Left cardiac atrium (tissue), 4 donors: ENCODE measurements at places on chromosomes 6 and 20. TPM values are rescaled to one million over a fixed set of nuclear protein-coding genes. Genes with fewer than 3 reads are reported as not detected.
A peak's percentile ranks its signal among the peaks of the same experiment; 100 is the strongest.

GRCh38 chr20:48782901-48783308, 44.9 kb downstream of the PREX1 start:
- no peak for DNase-seq

GRCh38 chr6:157380458-157380778, 572 bp upstream of the ZDHHC14 start:
- DNase-seq = no peak

- no peak for DNase-seq
Measured at GRCh38 chr20:59048681-59049030, 6.1 kb upstream of the PRELID3B start.

- DNase-seq = no peak
Measured at GRCh38 chr20:44706301-44707017, 8.7 kb upstream of the CCN5 start.

GRCh38 chr6:83985308-83985713, 48.3 kb upstream of the MRAP2 start:
- no peak for DNase-seq

DNA sequence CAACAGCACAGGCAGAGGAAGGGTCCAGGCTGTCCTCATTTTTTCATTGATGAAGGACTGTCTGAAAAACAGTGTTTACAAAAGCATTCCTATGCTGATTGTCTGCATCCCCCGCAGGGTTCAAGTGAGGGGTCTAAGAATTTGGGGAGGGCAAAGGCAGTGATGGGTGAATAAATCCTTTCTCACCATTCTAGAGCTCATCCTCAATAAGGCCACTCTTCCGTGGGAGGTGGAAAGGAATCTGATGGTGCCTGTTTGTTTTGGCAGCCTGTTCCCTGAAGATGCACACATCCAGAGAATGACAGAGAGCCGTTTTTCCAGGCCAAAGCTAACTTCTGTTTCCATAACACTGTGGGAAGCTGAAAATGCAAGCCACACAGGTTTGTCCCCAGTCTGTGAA, 164.5 kb downstream of the MOXD1 start:
- DNase-seq = no peak

DNA sequence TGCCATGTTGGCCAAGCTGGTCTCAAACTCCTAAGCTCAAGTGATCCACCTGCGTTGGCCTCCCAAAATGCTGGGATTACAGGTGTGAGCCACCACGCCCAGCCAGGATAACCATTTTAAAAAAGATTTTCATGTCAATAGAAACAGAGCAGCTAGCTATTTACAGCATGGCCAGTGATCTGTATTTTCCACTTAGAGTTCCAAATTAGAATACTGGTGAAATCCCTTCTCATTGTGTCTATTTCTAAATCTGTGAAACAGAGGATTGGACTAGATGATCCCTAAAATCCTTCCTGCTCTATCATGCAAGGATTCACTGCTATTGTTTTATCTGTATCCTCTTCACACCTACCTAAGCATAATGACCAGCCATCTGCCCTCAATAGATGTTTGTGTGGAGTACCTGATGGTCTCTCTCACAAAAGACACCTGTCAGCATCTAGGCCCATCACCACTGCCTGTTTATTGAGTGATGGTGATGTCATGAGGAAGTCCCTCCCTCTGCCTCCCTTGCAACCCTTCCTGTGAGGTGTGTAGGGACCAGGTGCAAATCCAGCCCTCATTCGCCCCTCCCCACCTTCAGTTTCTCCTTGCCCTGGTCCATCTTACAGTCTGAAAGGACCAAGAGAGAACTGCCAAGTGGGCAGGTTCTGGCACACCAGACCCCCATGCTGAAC, 26.5 kb upstream of the SMIM29 start:
- DNase-seq = no peak

DNA sequence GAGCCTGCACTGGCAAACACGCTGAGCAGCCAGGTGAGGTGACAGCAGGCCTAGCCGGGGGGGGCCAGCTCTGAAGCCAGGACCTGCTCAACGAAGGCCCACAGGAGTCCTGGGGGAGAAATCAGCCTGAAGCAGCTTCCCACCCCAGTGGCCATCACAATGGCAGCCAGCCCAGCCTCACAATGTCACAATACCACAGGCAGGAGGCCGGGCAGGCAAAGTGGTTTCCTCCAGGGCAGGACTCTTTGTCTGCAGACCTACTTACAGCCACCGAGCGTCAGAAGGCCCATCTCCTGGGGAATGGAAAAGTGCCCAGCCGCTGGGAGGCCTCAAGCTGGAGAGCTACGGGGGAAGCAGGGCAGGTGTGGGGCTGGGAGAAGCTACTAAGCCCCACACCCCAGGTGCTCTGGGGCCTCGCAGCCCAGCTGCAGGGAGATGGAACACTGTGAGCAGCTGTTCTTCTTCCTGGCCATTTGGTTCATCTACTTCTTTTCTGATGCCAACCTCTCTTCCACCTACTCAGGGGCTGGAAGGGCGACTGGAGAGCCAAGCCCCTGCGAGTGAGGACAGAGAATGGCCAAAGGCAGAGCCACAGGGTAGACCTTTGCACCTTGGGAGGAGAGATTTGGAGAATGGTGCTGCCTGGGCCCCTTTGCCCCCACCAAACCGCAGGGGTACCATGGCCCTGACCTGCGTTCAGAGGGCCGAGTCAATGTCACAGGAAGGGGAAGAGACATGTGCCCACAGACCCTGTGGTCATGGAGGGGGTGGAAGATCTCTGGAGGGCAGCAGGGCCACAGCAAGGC, 22.3 kb upstream of the AVP start:
- no peak for DNase-seq

GRCh38 chr6:158374020-158374419, 61.8 kb downstream of the TULP4 start:
- DNase-seq = no peak

DNA sequence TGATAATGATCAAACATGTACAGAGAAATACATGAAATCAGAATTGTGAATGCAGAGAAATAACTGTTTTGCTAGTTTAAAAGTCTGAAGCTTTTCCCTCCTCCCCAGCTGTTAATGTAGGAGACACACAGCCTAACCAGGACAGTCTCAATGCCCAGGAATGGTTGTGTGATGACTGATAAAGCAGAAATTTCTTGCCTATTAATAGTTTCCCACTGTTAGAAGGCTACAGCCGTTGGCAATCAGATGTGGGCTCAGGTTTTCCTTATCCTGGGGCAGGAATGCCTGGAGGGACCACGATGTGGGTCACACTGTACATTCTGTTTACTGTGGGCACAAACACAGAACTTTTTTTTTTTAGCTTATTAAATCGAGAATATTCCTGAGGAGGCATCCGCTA, 1.9 kb downstream of the PPP1R3D start:
- DNase-seq = no peak

- DNase-seq = no peak
Measured at GRCh38 chr20:50309280-50309763, 118.7 kb downstream of the CEBPB start.

DNA sequence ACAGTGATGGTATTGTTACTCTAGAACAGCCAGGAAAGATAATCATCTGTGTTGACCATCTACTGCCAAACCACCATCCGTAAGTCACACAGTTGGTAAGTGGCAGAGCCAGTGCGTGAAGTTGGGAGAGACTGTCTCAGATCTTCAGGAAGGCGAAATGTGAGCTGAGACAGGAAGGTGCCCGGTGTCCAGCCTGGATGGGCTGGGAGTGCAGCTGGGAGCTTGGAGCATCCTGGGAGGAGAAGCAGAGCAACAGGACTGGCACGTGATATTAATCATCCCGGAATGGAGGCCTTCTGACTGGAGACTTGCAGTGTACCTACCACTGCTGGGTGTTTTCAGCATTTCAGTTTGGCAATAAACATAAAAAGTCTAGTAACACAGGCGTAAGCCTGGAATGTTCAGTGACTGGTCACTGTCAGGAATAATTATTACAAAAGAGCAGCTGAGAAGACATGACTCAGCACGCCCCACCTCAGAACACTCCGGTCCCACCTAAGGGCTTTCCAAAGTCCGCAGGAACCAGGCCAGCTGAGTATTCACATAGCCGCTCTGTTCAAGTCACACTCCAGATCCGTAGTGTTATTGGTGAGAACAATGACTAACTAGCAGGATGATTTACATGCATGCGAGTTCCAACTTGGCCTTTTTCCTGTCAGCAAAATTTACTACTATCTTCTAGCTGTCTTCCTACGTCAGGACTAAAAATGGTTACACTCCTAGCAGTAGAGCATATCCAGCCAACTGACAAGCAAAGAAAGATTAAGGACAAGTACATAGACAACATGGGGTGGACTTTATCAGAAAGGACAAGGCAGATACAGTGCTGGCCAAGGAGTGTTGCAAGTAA, 45.1 kb upstream of the PNRC1 start:
- peak; percentile 93 for DNase-seq

DNA sequence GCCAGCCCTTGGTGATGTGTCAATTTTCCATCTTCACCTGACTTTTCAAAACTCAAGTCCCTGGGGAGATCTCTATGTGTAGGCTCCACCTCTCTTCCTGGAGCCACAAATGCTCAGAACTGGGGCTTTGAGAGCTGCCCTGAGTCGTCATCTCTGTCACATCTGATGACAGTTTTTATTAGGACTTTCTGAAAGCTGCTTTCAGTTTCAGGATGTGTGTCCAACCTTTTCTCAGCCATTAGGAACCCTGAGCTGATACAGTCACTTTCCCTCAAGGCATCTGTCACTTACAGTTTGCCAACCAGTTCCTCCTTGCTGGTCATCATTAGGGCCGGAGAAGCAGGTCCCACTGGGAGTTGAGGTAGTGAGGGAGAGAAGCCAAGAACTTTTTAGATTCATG, 365.9 kb upstream of the CHD6 start:
- DNase-seq = no peak

DNA sequence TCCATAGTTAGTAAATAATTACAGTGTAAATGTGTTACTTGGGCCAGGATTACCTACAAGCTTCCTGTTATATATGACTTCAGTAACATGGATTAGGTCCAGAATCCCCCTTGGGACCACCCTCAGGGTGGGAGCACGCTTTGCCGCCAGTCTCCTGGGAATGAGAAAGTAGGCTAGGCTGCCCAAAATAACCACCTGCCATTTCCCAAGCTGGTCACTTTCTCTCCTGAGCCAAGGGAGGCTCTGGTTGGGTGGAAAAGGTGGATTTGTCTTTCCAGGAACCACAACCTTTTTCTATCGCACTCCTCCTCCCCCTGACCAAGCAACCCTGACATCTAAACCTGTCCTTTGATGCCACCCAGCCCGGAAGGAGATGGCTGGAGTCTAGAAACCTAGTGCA, 9.6 kb upstream of the RIMS4 start:
- DNase-seq = no peak

DNA sequence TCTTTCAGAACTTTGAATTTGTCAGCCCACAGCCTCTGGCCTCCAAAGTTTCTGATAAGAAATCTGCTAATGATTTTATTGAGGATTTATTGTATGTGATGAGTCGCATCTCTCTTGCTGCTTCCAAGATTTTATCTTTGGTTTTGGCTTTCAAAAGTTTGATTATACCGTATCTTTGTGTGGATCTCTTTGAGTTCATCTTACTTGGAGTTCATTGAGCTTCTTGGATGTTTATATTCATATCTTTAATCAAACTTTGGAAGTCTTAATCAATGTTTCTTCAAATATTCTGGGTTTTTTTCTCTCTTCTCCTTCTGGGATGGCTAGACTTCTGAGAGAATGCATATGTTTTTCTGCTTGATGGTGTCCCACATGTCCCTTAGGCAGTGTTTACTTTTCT, 3.3 kb upstream of the ASIP start:
- DNase-seq = no peak

DNA sequence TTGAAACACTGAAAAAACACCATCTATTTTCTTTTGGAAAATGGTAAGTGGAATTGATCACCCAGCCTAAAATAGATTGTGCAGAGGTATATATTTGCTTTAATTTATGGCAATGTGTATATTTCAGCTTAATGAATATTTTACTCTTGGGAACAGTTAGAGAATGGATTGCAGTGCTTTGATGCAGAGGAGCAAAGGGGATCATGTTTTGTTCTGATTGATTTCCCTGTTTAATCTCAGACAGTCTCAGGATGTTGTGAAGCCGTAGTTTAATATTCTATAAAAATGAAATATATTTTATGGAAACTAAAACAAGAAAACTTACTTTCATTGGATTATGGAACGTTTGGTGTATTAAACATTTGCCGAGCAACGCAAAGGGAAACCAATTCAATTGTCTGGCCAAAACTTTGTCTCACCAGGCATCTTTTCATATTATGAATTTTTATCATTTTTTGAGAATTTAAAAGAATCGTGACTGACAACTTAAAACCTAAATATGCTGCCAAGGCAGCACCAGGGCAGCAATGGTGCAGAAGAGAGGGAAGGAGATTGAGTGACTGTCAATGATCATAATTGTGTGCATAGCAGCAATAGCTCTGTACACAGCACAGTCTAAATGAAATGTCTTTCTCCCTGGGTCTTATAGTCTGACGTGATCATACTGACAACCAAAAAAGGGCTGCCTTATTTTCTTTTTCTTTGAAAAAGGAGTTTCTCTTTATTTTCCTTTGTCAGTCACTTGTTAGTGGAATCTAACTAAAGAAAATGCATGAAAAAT, 105.5 kb upstream of the EPHA7 start:
- DNase-seq = no peak

DNA sequence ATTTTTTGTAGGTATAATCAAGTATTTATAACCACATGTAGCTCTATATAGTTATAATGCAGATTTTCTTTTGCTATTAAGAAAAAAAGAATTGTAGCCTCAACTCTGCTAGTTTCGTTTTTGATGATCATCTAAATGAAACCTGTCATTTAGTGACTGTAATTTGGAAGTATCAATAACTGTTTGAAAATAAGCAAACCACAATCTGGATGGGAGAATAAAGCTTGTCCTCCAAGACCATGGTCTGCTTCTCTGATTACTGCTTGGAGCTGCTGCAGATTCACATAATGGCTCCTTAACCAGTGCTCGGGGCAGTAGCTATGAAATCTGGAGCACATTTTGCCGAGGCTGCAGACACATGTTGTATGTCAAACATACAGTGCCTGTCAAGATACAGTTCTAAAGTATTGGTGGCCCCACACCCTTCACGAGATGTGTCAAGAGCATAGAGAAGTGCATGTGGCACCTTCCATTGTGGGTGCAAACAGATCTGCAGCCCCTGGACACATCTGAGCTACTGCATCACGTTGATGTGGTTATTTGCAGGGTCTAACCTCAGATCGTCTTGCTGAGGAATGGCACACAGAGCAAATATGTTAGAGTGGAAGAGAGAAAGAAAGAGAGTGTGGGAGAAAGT, 255.7 kb upstream of the SUPT3H start:
- DNase-seq = no peak

- no peak for DNase-seq
Measured at GRCh38 chr6:130970839-130971410, 92.1 kb downstream of the EPB41L2 start.

CST1 gene
- total RNA-seq = not detected

RAB44 gene
- 0.12 TPM for total RNA-seq

SNRPB2 gene
- 31.0 TPM for total RNA-seq

OR2H1 gene
- total RNA-seq = not detected

C20orf141 gene
- total RNA-seq = not detected

UNC93A gene
- total RNA-seq = not detected

CST7 gene
- 2.7 TPM for total RNA-seq

MCHR2 gene
- total RNA-seq = not detected

CEP57L1 gene
- total RNA-seq = 7.6 TPM

SLC17A2 gene
- total RNA-seq = not detected

ZNF311 gene
- 0.68 TPM for total RNA-seq
